ENCODE measurements at places on chromosomes 13 and 19.

GRCh38 chr19:47447470-47448359 is 24.0 kb downstream of the SLC8A2 start:
- DNase-seq = peak; percentile 77

- DNase-seq = no peak
These were observed 5.6 kb downstream of the KMT5C start for GRCh38 chr19:55345101-55345817.

- no peak for DNase-seq
These were observed 306.1 kb downstream of the IRS2 start for GRCh38 chr13:109480011-109480955.

DNA sequence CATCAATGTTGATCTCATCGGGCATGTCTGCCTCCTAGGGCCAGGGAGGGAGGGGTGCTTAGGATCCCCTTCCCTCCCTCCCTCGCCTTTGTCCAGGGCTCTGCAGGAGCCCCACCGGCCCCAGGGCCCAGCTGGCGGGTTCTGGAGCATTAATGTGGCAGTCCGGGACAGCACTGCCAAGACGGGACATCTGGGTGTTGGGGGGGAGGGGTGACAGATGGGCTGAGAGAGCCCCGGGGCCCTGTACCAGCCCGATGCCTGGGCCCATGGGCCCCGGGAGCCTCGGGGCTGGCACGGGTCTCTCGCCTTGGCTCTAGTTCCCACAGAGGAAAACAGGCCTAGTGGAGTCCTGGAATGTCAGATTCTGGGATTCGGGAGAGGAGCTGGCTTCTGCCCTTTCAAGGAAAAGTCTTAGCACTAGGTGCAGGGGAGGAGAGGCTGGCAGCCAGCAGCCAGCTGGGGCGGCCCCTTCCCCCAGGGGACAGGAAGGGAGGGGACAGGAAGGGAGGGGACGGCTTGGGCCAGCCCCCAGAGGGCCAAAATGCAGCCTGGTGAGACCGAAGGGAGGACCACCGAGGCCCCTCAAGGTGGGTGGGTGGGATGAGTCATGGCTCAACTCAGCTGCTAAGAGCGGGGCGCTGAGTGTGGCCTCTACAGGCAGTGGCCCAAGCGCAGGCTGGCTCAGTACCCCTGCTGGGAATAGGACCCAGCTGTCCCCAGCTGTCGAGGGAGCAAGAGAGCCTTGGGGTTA is 3.1 kb downstream of the PPP1R14A start:
- no peak for DNase-seq

- DNase-seq = no peak
These were observed 13.5 kb downstream of the TUBGCP3 start for GRCh38 chr13:112574416-112574815.
